ENCODE measurements at places on chromosomes 1 and 21.

DNA sequence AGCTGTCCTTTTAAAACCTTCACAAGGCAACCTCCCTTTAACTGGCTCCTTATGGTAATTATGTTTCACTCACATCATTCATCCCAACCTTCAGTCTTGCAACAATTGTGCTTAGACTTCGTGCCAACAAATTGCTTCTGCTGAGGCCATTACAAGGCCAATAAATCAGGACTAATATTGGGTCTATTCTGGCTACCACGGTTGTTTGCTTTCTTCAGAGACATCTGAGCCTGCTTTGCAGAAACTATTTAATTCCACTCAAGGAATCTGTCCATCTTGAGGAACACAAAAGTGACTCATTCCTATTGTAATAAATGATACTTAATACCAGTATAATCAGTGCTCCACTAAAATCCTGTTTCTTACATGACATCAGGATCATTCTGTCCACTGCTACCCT, 2.6 kb upstream of the GSTM4 start:
- DNase-seq = no peak

GRCh38 chr1:65795311-65795710, 2.6 kb downstream of the PDE4B start:
- no peak for DNase-seq

- DNase-seq = no peak
Observed at GRCh38 chr1:49552101-49552500, 471.7 kb downstream of the AGBL4 start.

- no peak for DNase-seq
Observed at GRCh38 chr1:12548279-12548972, 69.6 kb downstream of the DHRS3 start.

DNA sequence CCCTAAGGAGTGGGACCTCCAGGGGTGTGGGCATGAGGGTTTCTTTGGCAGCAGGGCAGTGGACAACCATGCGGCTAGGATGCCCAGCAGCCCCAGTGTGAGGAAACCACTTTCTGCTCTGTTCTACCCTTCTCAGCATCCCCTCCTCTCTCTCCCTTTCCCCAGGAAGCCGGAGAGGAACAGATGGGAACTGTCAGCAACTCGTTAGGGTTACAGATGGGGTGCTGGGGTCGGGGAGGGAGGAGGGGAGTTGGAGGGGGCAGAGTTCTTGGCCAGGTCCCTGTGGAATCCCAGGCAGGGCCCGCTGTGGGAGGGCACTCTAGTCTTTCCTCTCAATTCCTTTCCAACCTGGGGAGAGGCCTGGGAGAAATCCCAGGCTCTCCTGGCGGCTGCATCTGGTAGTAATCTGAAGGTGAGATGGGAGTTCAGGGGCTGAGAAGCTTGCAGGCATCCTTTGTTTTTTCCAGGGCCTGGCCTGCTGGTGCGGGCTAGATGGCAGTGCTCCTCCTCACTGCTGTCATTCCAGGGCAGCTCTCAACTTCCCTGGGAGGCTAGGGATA, 93.9 kb upstream of the CSF3R start:
- no peak for DNase-seq

GRCh38 chr1:151513626-151514121, 2.5 kb downstream of the CGN start:
- no peak for DNase-seq

- DNase-seq = no peak
Observed at GRCh38 chr1:39061951-39062350, 35.8 kb downstream of the NDUFS5 start.

- DNase-seq = peak; percentile 75
Observed at GRCh38 chr1:240242601-240243144, 151.0 kb downstream of the FMN2 start.

GRCh38 chr1:84619383-84620102, 45.3 kb upstream of the CTBS start:
- DNase-seq = peak; percentile 86

DNA sequence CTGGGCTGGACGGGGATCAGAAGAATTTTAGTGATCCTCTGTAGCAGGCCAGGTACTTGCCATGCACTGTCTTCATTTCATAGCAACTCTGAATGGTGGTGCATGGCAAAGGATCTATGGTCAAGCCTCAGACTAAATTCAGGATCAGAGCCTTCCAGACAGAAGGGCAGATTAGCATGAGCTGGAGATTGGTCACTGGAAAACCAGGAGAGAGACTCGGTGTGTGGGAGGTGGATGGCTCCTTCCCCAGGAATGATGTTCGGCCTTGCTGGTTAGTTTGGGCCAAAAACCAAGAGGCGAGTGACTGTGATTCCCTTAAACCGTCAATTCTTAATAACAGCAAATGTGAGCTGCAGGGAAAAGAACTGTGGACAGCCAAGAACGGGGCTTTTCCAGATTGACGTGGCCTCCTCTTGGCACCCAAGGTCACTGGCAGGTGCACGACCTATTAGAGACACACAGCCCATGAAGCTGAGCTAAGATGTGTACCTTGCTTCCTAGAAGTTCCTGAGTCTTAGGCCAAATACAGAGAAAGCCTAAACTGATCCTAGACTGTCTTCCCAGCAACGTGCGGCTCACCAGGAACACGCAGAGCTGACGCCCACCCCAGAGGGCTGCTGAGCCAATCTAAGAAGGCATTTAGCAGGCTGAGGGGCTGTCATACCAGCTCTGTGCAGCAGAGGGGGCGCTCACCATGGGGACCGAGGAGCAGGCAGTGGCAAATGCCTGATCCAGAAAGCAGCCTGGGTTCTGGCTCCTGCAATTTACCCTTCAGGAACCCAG, 18.5 kb downstream of the ALDH4A1 start:
- DNase-seq = peak; percentile 61

GRCh38 chr1:18955441-18956192, 859 bp downstream of the IFFO2 start:
- DNase-seq = no peak

- DNase-seq = peak; percentile 18
Observed at GRCh38 chr1:185843297-185843869, 109.2 kb downstream of the HMCN1 start.

- peak; percentile 54 for DNase-seq
Observed at GRCh38 chr1:236141447-236142252, 689 bp upstream of the GPR137B start.

- DNase-seq = no peak
Observed at GRCh38 chr1:24656046-24656445, 12.9 kb downstream of the SRRM1 start.

- DNase-seq = no peak
Observed at GRCh38 chr1:179202161-179202560, 27.3 kb downstream of the ABL2 start.

Data from astrocyte (in vitro differentiated cells and primary cell).